Vagina (tissue), 2 donors: ENCODE measurements at places on chromosomes 12 and 14.
A peak's percentile ranks its signal among the peaks of the same experiment; 100 is the strongest.

- H3K27me3 ChIP-seq, result no peaks in the 10 kb centered on the region
- no peak overlapping the region for H3K4me3 ChIP-seq
- H3K4me1 ChIP-seq, result no peaks in the 10 kb centered on the region
- no peaks in the 10 kb centered on the region for H3K36me3 ChIP-seq
- no peak for DNase-seq
Measured at GRCh38 chr14:105933238-105933637, 406.9 kb downstream of the TMEM121 start.

DNA sequence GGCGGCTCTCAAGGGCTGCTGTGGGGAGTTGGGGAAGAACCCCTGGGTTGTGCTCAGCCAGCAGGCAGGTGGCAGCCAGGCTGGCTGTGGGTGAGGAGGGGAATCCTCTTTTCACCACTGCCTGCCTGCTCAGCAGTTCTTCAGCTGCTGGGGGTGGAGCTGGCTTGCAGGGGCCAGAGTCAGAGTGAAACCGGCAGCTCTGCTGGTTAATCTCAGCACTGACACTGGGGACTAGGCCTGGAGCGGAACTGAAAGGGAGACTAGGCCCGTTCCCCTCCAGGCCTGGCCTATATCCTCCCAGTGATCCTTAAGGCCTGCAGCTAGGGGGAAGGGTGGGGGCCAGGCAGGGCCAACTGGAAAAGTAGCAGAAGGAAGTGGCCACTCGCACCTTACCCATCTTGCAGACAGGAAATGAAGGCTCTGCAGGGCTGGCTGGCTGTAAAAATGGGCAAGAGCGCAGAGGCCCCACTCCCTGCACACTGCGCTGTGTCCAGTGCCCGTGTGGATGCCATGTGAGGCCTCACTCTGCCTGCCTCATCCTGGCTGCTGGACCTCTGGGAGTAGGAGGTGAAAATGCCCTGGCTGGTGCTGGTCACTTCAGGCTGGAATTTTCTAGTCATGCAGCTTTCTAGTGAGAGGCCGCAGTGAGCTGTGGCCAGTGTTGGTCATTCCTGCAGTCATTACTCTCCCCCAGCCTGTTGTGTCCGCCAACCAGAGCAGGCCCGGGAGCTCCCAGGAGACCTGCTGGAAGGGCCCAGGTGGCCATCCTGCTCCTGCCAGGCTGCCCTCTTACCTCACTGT lies 39.4 kb downstream of the SH2B3 start:
- no peaks in the 10 kb centered on the region for H3K36me3 ChIP-seq
- DNase-seq, result peak; percentile 95
- peaks cover 70% of the 10 kb centered on the region for H3K4me1 ChIP-seq
- H3K27me3 ChIP-seq, result no peaks in the 10 kb centered on the region
- peak overlapping the region; percentile 31 for H3K27ac ChIP-seq

DNA sequence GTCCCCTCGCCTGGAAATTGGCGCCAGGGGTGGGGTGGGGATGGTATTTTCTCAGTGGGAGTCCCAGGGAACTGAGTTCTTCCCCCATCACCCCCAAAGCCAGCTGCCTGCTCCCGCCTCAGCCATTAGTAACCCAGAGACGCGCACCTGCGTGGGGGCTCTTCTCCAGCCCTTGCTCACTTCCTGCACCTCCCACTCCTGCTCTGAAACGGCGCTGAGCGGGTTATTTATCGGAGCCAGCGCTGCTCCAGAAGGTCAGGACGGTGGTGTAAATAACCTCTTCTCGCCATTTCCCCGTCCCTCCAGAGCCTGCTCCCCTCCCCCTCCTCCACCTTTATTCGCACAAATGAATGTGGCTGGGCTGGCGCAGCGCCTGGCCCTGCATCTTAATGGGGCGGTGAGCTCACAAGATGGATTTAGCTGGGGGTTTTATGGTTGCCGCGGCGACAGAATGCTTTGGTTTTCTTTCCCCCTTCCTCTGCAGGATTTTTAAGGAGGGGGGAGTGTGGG lies 12.2 kb downstream of the GPR84 start:
- H3K27me3 ChIP-seq, result no peaks in the 10 kb centered on the region
- no peak for DNase-seq
- H3K4me1 ChIP-seq, result peaks cover 27% of the 10 kb centered on the region
- H3K4me3 ChIP-seq, result peak overlapping the region; percentile 20

DNA sequence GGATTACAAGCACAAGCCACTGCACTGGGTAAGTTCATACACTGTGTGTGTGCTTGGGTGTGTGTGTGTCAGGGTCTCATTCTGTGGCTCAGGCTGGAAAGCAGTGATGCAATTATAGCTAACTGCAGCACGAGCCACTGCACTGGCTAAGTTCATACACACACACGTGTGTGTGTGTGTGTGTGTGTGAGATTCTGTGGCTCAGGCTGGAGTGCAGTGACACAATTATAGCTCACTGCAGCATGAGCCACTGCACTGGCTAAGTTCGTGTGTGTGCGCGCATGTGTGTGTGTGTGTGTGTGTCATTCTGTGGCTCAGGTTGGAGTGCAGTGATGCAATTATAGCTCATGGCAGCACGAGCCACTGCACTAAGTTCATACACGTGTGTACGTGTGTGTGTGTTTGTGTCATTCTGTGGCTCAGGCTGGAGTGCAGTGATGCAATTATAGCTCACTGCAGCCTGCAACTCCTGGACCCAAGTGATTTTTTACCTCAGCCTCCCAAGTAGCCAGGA lies 85.4 kb downstream of the HECTD1 start:
- no peak overlapping the region for H3K4me3 ChIP-seq
- no peak overlapping the region for H3K27ac ChIP-seq
- DNase-seq, result no peak
- no peaks in the 10 kb centered on the region for H3K4me1 ChIP-seq
- H3K36me3 ChIP-seq, result peaks cover 74% of the 10 kb centered on the region
- no peaks in the 10 kb centered on the region for H3K27me3 ChIP-seq

- no peaks in the 10 kb centered on the region for H3K4me1 ChIP-seq
- H3K4me3 ChIP-seq, result no peak overlapping the region
- no peak overlapping the region for H3K27ac ChIP-seq
- H3K36me3 ChIP-seq, result peaks cover 18% of the 10 kb centered on the region
- no peak for DNase-seq
Measured at GRCh38 chr14:102209224-102209966, 69.7 kb downstream of the WDR20 start.

DNA sequence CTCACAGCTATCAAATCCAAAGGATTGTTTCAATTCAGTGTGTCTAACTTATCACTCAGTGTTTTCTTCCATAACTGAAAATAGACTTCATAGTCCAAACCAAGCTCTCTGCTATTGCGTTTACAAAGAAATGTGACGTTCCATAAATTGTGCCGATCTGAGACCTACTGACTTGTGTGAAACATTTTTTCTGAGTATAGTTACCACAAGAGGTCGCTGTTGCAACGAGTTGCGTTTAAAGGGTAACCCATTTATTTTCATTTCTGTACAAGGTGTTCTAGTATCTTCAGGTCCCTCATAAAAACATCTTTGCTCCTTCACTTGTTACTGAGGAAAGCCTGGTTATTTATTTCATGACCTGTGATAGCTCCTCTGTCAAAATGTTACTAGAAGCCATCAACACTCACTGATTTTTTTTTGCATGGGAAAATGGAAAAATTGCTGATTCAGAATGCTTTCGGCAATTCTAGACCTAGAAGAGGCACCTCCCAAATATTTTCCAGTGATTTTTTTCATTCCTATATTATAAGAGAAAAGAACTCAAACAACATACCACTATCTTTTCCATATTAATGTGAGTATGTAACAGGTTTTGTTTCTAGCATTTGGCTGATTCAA lies 60.9 kb upstream of the OR4E1 start:
- no peak overlapping the region for H3K4me3 ChIP-seq
- no peaks in the 10 kb centered on the region for H3K27me3 ChIP-seq
- H3K4me1 ChIP-seq, result no peaks in the 10 kb centered on the region

DNA sequence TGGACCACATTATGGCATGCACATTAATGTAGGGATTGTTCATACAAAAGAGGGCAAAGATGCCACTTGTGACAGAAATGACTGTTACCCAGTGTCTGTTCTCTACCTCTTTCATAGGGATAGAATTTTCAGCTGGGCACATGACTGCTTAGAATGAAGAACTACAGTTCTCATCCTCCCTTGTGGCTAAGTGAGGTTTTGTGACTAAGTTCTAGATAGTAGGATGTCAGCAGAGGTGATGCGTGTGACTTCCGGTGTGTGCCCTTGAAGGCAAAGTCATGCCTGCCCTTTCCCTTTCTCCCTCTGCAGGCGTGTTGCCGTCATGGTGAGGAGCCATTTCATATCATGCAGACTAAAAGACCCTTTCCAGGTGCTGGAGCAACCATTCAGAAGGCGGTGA lies 99.3 kb downstream of the CACNA1C start:
- no peaks in the 10 kb centered on the region for H3K27me3 ChIP-seq
- no peaks in the 10 kb centered on the region for H3K36me3 ChIP-seq
- no peak overlapping the region for H3K4me3 ChIP-seq
- H3K27ac ChIP-seq, result no peak overlapping the region

GRCh38 chr12:104667139-104667538 lies 210.4 kb downstream of the CHST11 start:
- H3K27ac ChIP-seq, result peak overlapping the region; percentile 75
- peaks cover 55% of the 10 kb centered on the region for H3K4me1 ChIP-seq
- no peak for DNase-seq
- no peaks in the 10 kb centered on the region for H3K36me3 ChIP-seq

GRCh38 chr12:65319688-65320200 lies 41.3 kb downstream of the MSRB3 start:
- no peaks in the 10 kb centered on the region for H3K36me3 ChIP-seq
- H3K4me1 ChIP-seq, result no peaks in the 10 kb centered on the region
- H3K27ac ChIP-seq, result no peak overlapping the region
- H3K27me3 ChIP-seq, result no peaks in the 10 kb centered on the region
- H3K4me3 ChIP-seq, result no peak overlapping the region

DNA sequence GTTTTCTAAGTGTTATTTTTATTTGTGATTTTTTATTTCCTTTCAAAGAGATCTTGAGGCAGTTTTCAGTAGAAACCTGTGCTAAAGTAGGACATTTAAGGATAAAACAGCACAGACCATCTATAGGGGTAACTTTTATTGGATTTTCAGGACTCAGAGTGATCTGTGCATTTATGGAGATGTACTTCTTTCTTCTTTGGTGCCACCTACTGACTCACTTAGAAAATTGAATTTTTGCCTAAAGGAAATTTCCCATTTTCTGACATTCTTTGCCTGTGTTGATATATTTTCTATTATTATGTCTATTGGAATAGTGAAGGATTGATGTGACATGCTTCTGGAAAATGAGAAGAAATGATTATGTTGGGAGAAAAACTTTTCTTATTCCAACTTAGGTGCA lies 113.0 kb downstream of the UNC79 start:
- H3K4me3 ChIP-seq, result no peak overlapping the region

GRCh38 chr12:26434299-26435068 lies 239.1 kb downstream of the SSPN start:
- no peaks in the 10 kb centered on the region for H3K36me3 ChIP-seq
- no peak overlapping the region for H3K27ac ChIP-seq
- no peaks in the 10 kb centered on the region for H3K27me3 ChIP-seq
- H3K4me3 ChIP-seq, result no peak overlapping the region
- H3K4me1 ChIP-seq, result no peaks in the 10 kb centered on the region

DNA sequence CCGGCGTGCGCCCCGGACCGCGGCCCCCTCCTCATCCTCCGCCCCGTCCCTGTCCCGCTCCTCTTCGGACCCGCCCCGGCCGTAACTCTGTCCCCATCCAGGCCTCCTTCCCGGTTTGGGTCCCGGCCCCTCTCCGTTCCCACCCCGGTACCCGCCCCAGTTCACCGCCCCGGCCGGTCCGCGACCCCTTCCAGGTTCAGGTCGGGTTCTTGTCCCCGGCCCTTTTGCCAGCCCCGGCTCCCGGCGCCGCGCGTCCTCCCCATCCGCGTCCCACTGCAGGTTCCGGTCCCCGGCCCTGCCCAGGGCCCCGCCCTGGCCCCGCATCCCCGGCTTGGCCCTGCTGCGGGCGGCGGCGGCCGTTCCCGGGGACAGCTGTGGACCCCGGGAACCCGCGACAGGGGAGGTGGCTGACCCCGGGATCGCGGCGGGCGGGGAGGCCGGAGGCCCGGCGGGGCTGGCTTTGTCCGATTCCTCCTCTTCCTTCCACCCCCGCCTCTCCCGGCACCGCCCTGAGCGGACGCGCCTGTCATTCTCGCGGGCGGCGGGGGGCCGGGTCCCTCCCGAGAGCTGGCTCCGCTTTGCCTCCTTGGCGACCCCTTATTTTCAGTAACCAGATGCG lies 601 bp downstream of the KLC1 start:
- H3K36me3 ChIP-seq, result no peaks in the 10 kb centered on the region
- H3K27ac ChIP-seq, result peak overlapping the region; percentile 99
- H3K4me3 ChIP-seq, result peak overlapping the region; percentile 97
- H3K4me1 ChIP-seq, result peaks cover 74% of the 10 kb centered on the region

DNA sequence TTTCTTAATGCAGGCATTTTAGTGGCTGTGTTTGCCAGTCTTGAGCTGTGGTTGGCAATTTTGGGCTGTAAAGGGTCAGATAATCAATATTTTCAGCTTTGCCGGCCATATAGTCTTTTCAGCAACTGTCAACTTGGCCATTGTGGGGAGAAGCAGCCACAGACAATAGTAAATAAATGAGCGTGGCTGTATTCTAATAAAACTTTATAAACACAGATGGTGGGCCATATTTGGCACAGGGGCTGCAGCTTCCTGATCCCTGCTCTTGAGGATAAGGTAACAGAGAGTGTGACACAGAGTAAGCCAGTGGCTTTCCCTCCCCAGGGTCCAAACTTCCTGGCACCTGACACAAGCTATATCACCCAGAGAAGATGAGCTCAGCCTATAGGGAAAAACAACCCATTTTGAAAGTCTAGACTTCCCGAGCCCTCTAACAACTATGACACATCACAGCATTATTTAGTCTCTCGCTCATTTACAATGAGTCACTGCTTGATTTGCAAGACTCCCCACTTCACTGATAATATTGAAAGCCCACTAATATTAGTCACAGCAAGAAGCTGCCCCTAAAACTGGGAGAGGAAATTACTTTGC lies 163.1 kb upstream of the TMPO start:
- H3K4me1 ChIP-seq, result no peaks in the 10 kb centered on the region
- H3K27me3 ChIP-seq, result no peaks in the 10 kb centered on the region
- H3K36me3 ChIP-seq, result no peaks in the 10 kb centered on the region
- H3K27ac ChIP-seq, result no peak overlapping the region
- no peak overlapping the region for H3K4me3 ChIP-seq
- DNase-seq, result no peak

DNA sequence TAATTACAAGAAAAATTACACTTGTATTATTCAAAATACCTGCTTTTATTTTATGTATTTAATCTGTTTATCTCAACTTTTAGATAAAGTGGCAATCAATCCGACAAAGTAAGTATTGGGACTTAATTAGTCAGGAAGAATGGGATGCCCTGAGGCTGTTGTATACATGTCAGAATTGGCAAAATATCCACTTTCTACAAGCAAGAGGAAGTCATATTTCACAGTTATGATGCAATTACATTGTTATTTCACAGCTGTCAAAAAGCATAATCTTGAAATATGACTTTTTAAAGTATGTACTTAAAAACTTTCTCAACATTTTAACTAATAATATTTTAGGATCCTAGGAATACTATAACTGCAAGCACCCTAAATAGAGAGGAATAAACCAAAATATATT lies 357.1 kb upstream of the MGAT4C start:
- DNase-seq, result no peak
- no peaks in the 10 kb centered on the region for H3K36me3 ChIP-seq
- H3K27me3 ChIP-seq, result no peaks in the 10 kb centered on the region
- no peak overlapping the region for H3K27ac ChIP-seq
